ENCODE measurements at places on chromosomes 11 and 22. TPM values are rescaled to one million over a fixed set of nuclear protein-coding genes. Genes with fewer than 3 reads are reported as not detected.
A peak's percentile ranks its signal among the peaks of the same experiment; 100 is the strongest.

Gene TLCD5
- 0.51 TPM for total RNA-seq

DNA sequence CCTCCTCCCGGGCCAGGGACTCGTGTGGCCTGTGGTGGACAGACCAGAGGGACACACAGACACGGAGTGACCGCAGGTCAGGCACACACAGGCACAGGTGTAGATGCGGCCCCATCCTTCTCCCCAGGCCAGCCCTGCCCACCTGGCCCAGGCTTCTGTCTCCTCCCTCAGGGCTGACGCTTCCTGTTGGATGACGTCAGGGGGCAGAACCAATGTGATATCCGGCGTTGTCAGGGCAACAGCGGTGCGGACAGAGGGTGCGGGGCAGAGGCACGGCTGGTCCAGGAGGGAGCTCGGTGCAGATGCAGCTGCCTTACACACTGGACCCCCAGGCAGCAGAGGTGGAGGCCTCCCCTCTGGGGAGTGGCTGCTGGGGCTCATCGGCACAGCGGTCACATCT is 2.9 kb upstream of the TUBGCP6 start:
- DNase-seq, result peak; percentile 82

- no peak for DNase-seq
Observed at GRCh38 chr22:25197340-25197739, 2.3 kb upstream of the CRYBB3 start.

DNA sequence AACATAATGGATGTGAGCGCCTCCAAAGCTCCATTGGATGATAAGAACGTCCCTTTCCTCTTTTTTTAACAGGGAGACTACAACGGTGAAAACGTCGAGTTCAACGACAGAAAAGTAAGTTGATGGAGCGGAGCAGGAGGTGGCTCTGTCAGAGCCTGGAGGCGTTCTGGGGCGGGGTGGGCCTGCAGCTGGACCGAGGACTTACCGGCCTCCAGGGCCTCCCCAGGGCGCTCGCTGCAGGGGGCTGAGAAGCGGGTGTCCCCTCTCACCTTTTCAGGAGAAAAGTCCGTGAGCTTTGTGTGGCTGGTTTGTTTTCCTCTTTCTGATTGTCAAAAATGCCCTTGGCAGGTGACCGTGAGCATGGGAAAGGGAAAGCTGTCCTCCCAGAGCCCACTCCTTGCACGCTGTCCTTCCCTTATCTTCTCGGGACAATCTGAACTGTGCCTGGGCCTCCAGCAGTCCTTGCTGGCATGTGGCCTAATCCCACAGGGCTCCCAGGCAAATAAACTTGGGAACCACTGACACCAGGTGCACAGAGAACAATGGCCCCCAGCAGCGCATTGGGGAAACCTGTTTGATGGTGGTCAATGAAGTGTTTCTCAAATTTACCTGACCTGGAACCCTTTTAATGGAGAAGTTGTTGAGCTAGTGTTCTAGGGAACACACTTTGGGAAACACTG is 38.4 kb downstream of the ANO1 start:
- DNase-seq, result no peak

DNA sequence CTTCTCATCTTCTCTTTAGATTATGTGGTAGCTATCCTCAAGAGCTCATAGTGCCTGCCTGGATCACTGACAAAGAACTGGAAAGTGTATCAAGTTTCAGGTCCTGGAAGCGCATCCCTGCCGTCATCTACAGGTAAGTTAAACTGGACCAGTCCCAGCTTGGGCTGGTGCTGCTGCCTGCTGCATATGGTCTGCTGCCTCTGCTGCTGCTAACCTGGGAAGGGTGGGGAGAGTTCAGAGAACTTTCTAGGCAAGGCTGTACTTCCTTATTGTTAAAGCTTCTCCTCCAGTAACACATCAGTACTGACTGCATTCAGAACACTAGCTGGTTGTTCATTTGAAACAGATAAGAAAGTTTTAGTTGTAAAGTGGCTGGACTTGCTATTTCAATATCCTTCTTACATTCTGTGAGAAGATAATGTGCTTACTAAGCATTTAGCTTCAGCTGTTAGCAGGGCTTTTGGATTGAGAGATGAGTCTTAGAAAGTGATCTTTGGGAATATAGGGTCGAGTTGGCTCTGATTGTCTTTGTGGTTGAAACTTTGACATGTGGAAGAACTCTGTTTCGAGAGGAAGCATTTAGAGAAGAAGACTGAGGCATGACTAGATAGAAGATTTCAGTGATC is 77.3 kb upstream of the HORMAD2 start:
- peak; percentile 66 for DNase-seq

Data from mucosa of descending colon (tissue), 3 donors.